Activated CD8-positive, alpha-beta T cell treated with anti-CD3 and anti-CD28 coated beads for 36 hours (primary cell): ENCODE measurements at places on chromosomes 2 and 18.

DNA sequence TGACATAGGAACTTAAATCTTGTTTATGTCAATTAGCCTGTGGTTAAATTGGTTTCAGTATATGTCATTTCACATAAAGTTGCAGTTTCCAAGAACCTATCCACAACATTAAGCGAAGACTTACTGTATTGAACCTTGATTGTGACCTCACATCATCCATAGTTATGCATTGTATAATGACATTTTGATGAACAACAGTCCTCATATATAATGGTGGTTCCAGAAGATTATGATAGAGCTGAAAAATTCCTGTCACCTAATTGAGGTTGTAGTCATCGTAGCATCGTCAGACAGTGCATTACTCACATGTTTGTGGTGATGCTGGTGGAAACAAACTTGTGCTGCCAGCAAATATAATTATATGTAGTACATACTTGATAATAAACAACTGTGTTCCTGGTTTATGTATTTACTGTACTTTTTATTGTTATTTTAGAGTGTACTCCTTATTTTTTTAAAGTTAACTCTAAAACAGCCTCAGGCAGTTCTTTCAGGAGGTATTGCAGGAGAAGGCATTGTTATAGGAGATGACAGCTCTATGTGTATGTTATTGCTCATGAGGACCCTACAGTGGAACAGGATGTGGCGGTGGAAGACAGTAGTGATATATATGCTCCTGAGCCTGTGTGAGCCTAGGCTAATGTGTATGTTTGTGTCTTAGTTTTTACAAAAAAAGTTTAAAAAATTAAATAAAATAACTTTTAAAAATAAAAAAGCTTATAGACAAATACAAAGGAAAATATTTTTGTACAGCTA, 56.6 kb downstream of the UBE2E3 start:
- DNase-seq = peak; percentile 57

DNA sequence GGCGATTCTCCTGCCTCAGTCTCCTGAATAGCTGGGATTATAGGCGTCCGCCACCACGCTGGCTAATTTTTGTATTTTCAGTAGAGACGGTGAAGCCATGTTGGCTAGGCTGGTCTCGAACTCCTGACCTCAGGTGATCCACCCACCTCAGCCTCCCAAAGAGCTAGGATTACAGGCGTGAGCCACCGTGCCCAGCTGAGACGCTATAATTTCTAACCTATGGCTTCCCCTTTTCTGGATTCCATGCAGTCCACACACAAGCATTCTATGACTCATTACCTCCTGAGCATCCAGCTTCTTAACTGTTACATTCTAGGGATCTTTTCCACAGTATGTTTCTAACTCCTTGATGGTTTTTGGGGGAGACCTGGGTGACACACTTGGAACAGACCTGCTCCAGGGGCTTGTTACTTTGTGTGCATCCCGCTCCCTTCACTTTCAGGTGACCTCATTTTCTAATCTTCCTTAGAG, 11.8 kb upstream of the KCMF1 start:
- DNase-seq = no peak

DNA sequence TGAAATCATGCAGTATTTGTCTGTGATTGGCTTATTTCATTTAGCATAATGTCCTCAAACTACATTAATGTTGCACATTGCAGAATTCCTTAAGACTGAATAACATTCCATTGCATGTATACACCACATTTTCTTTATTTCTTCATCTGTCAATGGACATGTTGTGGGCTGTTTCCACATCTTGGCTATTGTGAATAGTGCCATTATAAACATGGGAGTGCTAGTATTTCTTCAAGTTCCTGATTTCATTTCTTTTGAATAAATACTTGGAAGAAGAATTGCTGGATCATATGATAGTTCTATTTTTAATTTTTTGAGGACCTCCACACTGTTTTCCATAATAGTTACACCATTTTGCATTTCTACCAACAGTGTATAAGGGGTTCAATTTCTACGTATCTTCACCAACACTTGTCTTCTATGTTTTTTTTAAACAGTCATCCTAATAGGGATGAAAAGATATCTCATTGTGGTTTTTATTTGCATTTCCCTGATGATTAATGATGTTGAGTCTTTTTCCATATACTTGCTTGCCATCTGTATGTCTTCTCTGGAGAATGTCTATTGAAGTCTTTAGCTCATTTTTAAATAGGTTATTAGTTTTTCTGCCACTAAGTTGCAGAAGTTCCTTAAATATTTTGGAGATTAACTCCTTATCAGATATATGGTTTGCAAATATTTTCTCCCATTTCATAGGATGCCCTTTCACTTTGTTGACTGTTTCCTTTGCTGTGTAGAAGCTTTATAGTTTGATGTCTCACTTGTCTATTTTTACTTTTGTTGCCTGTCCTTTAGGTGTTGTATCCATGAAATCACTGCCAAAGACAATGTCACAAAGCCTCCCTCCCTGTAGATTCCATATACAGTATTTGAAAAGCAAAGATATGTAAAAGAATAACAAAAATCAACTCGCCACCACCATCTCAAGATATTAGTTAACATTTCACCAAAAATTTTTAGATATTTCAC, 14.6 kb downstream of the FBXO11 start:
- DNase-seq = no peak

- DNase-seq = no peak
Measured at GRCh38 chr18:77043541-77044280, 88.9 kb downstream of the MBP start.

- no peak for DNase-seq
Measured at GRCh38 chr18:3089579-3089978, 76.6 kb upstream of the LPIN2 start.

DNA sequence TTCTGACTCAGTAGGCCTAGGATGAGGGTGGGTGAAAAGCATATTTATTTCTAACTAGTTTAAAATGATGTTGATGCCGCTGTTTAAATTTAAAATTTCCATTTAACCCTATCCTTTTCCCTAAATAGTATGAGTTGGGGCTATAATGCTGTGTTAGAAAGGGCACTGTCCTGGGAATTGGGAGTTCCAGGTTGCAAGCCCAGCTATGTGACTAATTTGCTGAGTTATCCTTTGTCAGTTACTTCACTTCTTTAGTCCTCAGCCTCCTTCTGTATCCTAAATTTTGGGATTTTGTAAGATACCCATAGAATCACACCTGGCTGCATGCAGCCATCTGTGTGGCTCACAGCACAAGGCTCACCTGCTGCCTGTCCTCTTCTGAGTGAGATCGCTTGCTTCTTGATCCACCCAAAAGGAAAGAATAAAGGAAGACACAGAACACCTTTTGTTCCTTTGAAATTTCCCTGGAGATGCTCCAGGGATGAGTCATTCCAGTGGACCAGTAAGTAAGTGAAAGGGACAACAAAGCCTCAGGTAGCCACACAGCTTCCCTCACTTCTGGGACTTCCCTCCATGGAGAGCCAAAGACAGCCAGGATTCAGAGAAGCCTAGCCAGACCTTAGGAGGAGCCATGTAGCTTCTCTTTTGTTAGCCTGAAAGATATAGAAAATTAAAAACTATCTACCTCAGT, 97.2 kb downstream of the DTNA start:
- DNase-seq = no peak

DNA sequence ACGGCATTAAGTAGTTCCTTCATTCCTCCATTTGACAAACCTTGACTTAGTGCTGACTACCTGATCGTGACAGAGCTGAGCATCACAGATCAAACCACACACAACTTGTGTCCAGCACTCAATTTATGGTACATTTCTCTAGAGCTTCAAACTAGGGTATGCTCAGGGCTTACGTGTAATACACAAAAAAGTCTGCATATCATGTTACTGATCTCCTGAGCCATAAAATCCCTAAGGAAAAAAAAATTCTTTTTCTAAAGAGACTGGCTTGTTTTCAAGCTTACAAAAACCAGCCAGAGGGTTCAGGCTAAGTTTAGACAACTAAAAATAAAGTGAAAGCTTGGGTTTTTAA, 88.0 kb upstream of the ALKAL2 start:
- DNase-seq = no peak
